ENCODE measurements at places on chromosomes 1 and 21.

DNA sequence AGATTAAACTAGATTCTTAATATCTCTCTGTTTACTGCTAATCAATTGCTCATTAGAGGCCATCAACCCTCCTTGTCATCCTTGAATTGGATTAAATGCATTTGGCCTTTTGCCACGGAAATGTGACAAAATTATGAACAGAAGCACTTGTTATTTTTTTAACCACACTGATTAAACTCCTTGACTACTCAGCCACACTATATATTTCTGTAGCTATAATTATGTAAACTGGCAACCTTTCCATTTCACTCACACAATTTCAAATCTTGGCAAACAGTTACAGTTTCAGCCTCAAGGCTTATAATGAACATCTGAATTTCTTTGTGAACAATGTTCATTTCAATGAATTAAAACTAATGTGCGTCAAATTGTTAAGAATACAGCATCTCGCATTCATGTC is 10.1 kb downstream of the ADAMTS5 start:
- no peak for DNase-seq

DNA sequence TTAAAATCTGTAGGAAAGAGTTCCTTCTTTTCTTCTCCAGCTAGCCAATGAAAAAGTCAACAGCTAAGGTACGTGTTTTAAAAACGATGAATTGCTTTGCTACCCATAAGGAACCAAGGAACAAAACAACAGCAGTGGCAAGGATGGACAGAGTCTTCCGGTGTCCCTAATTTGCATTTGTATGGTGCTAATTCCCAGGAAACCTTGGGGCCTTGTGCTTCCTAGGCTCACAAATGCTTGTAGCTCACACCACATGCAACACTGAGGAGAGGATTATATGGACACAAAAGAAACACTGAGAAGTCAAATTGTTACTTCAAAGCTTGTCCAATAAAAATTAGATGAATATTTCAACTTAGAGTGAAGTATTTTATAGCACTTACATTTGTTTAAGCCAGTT is 1.8 kb upstream of the PGBD5 start:
- DNase-seq: no peak

DNA sequence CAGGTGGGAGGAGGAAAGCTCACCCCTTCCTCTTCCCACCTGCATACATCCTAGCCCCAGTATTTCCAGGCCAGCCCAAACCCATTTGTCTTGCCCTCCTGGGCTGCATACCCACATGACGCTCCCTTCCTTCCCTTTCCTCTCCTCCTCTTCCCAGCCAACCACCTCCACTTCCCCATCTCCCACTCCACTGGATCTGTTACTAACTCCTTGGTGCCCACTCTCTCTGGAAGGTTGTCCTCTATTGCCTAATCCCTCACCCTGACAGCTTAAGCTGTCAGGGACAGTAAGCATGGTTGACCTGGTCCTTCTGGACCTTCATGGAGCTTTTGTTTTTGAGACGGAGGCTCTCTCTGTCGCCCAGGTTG is 23.0 kb upstream of the SYNC start:
- no peak for DNase-seq

- DNase-seq: no peak
Measured at GRCh38 chr1:70411360-70411844, 334 bp downstream of the CTH start.

- peak; percentile 62 for DNase-seq
Measured at GRCh38 chr1:157170677-157171515, 32.7 kb upstream of the ETV3 start.
